ENCODE measurements at places on chromosomes 4 and X.
A peak's percentile ranks its signal among the peaks of the same experiment; 100 is the strongest.

DNA sequence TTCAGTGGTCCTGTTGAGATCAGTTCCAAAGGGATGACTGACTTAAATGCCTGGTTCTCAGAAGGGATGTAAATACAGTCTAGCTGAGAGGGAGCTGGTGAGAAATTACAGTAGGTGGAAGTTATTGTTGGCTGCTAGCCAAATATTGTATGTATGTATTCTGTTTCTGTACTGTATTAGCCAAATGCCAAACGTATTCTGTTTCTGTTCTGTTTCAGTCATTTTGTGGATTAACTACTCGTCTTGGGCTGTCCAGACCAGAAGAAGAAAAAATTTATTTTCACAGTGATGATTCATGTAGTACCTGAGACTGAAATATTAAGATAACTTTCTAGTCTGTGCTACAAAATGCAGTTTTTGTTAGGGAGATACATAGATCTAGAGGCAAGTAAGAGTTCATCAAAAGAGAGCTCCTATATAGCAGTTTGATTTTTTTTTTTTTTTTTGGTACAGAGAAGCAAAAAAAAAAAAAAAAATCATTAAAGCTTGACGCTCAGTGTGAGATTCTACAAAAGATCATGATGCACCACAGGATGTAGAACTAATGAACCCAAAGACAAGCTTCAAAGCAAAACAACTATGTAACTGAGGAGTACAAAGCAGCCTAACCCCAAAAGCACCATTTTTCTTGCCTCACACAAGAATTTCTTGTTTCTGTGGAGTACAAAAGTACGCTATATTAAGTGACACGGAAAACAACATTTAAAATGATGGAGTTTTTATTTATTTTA lies 54.8 kb downstream of the CASP6 start:
- DNase-seq, result no peak

GRCh38 chrX:129744861-129745321 lies 6.1 kb downstream of the XPNPEP2 start:
- DNase-seq, result peak; percentile 20

DNA sequence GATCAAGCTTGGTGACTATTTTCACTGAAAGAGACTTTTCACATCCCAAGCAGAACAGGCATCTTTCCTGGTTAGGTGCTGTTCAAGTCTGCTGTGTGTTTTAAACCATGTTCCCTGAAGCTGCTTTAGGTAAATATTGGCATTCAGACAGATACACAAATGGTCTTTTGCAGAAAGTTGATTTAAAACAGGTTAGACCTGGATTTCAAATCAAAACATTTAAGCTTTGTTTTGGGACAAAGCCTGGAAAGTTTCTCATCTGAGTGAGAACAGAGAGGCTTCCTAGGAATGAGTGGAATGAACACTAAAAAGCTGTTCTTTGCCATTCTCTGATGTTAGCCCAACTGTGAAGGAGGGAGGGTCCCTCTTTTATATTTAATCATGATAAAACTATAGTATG lies 10.1 kb downstream of the ANXA3 start:
- DNase-seq, result no peak

DNA sequence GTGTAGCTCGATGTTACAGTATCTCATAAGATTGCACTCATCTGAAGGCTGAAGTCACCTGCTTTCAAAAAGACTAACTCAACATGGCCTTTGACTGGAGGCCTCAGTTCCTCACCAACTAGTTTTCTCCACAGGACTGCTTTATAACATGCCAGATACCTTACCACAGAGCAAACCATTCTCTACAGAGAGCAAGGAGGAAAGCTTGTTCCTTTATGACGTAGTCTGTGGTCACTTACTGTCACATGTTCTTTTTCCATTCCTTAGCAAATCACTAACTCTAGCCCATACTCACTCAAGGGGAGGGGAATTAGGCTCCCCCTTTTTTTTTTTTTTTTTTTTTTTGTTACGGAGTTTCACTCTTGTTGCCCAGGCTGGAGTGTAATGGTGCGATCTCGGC lies 3.2 kb downstream of the THAP9 start:
- DNase-seq, result no peak

- peak; percentile 58 for DNase-seq
Observed at GRCh38 chrX:72576141-72576894, 3.7 kb upstream of the HDAC8 start.

- DNase-seq, result no peak
Observed at GRCh38 chrX:56788229-56788628, 59.2 kb downstream of the NBDY start.

GRCh38 chr4:103719105-103719829 lies 518 bp downstream of the TACR3 start:
- DNase-seq, result no peak

DNA sequence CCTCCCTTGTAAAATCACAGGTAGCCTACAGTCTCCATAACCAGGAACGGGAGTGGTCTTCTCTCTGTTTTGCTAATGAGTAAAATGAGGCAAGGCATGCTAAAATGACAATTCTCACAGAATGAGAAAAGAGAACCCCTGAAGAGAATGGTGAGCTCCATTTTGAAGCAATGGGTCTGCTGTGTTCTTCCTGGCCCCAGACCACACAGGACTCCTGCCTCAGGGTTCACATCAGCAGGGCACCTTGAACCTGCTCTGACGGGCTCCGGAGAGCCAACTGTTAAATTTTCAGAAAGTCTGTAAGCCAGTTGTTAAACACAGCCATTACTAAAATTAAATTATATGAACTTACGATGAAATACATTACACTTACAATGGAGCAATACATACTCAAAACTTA lies 32.1 kb upstream of the RBM47 start:
- DNase-seq, result no peak

DNA sequence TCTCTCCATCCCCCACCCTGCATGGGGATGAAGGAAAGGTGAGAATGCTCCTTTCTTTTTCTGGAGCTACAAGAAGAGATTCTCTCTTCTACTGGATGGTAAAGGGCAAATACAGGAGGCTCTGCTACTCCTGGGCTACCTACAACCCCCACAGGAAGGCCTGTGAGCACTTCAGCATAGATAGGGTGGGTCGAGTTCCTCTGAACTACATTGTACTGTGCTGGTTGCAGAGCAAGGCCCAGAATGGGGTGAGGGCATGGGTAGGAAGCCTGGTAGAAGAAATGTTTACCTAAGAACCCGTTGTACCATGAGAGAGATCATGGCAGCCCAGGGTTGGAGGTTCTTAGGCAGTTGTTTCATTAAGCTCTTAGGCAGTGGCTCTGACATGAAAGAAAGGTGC lies 510.4 kb downstream of the MID1IP1 start:
- no peak for DNase-seq

GRCh38 chrX:151030845-151031244 lies 47.7 kb downstream of the HMGB3 start:
- peak; percentile 72 for DNase-seq

GRCh38 chr4:107902715-107903114 lies 28.6 kb upstream of the CYP2U1 start:
- DNase-seq, result no peak

Data from inflammatory macrophage (primary cell).